ENCODE measurements at places on chromosomes 6 and 20. TPM values are rescaled to one million over a fixed set of nuclear protein-coding genes. Genes with fewer than 3 reads are reported as not detected.

Gene MARCKS
- 82.0 TPM for total RNA-seq

Gene LST1
- total RNA-seq = not detected

Gene NKAIN4
- total RNA-seq = not detected

Gene CCM2L
- total RNA-seq = 0.65 TPM

Gene OXT
- total RNA-seq = not detected

Gene CLPSL2
- not detected for total RNA-seq

Gene WFDC12
- total RNA-seq = not detected

Gene RAET1G
- total RNA-seq = not detected

Gene ARMC2
- 5.6 TPM for total RNA-seq

Gene ARMH2
- not detected for total RNA-seq

Gene ID1
- total RNA-seq = 759 TPM

Gene RAB23
- 15.2 TPM for total RNA-seq

Gene SASH1
- total RNA-seq = 27.8 TPM

Gene DPPA5
- total RNA-seq = not detected

Gene DLGAP4
- 26.7 TPM for total RNA-seq

Gene LCA5
- 3.4 TPM for total RNA-seq

Gene TENT5A
- total RNA-seq = 11.7 TPM

Gene SLC25A27
- total RNA-seq = 2.3 TPM

Gene DIDO1
- total RNA-seq = 19.3 TPM

Gene EYS
- not detected for total RNA-seq

Gene ALDH5A1
- total RNA-seq = 1.6 TPM

Gene EYA4
- total RNA-seq = 0.65 TPM

Gene C6orf136
- 5.1 TPM for total RNA-seq

Gene BPIFB4
- total RNA-seq = not detected

Gene TFAP2C
- total RNA-seq = not detected

Gene SNAP91
- total RNA-seq = 0.36 TPM

Gene MUC22
- total RNA-seq = not detected

Gene PTCRA
- not detected for total RNA-seq

Gene ZFAND3
- total RNA-seq = 29.6 TPM

Gene KCNG1
- total RNA-seq = 9.1 TPM

Gene SEMG1
- not detected for total RNA-seq

Gene HM13
- total RNA-seq = 139 TPM

Gene SLC26A8
- not detected for total RNA-seq

Gene UNC5CL
- total RNA-seq = not detected

Gene TRIM31
- total RNA-seq = not detected

Gene MRPL14
- total RNA-seq = 37.5 TPM

Gene SLC22A7
- not detected for total RNA-seq

Gene SLC17A3
- not detected for total RNA-seq

Gene HLA-DRB5
- total RNA-seq = not detected

Gene HLA-DQB2
- not detected for total RNA-seq

Data from cardiac atrium fibroblast (primary cell).